ENCODE measurements at places on chromosomes 1 and 21.

GRCh38 chr1:152546704-152547103 lies 19.9 kb downstream of the LCE3E start:
- no peak for DNase-seq

- DNase-seq: no peak
Observed at GRCh38 chr1:27660300-27660835, 11.6 kb downstream of the IFI6 start.

GRCh38 chr1:92853299-92853698 lies 21.5 kb downstream of the RPL5 start:
- no peak for DNase-seq

DNA sequence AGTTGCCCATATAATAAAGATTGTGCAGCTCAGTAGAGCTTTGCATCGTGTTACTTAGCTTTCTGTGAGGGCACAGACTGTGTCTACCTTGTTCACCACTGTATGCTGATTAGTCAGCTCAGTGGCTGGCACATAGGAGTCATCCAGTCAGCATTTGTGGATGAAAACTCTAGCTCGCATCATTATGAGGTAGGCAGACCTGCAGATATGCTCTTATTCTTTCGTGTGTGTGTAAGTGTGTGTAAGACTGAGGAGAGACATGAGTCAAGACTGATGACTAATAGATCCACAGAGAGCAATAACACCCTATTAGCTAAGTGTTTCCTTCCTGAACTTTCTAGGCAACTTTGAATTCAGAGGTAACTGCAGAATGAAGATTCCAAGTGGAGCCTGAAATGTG lies 17.1 kb downstream of the TTF2 start:
- no peak for DNase-seq

Data from NCI-H2171 treated with DMSO at 0.1 percent for 48 hours (cell line).